Left colon (tissue), 2 donors: ENCODE measurements at places on chromosomes 3 and 15. TPM values are rescaled to one million over a fixed set of nuclear protein-coding genes. Genes with fewer than 3 reads are reported as not detected.
A peak's percentile ranks its signal among the peaks of the same experiment; 100 is the strongest.

Gene PAQR9
- not detected for total RNA-seq

Gene HTR3E
- total RNA-seq: 0.70 TPM

Gene GOLGA6D
- not detected for total RNA-seq

Gene MED12L
- total RNA-seq: 0.37 TPM

Gene PCOLCE2
- 2.6 TPM for total RNA-seq

Gene ZKSCAN7
- 1.1 TPM for total RNA-seq

Gene CSNK1G1
- 20.4 TPM for total RNA-seq

Gene UNC13C
- total RNA-seq: 0.28 TPM

Gene GOLGA8B
- total RNA-seq: 24.3 TPM

Gene BOC
- total RNA-seq: 4.2 TPM

DNA sequence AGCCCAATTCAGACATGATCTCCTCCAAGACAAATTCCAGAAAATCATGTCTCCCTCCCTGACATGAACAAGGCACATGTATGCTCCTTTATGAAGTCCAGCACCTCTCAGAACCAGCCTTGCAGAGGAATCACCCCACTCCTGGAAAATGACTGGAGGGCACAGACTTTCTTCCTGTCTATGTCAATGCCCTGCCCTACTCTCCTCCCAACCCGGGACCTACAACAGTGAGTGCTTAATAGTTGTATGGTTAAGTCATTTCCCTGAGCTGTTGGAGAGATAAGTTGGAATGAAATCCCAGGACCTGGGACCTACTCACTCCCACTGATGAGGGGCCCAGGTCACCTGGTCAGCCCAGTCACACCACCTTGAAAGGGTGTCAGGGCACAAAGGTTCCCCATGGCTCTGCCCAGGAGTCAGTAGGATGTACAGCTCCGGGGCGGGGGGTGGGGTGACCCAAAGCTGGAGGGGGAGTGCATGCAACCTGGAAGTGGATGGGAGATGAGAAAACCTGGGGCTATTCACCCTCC lies 80.1 kb upstream of the HERC1 start:
- DNase-seq: no peak

GRCh38 chr3:65005486-65005885 lies 317.7 kb upstream of the ADAMTS9 start:
- no peak for DNase-seq

- DNase-seq: no peak
These were observed 11.5 kb downstream of the CSK start for GRCh38 chr15:74793135-74794028.

GRCh38 chr15:33737687-33738601 lies 230.4 kb upstream of the CHRM5 start:
- peak; percentile 18 for DNase-seq

- DNase-seq: peak; percentile 75
These were observed 12.1 kb downstream of the HEG1 start for GRCh38 chr3:125043599-125044151.

- DNase-seq: no peak
These were observed 30.0 kb upstream of the SLC2A2 start for GRCh38 chr3:171056528-171056927.

DNA sequence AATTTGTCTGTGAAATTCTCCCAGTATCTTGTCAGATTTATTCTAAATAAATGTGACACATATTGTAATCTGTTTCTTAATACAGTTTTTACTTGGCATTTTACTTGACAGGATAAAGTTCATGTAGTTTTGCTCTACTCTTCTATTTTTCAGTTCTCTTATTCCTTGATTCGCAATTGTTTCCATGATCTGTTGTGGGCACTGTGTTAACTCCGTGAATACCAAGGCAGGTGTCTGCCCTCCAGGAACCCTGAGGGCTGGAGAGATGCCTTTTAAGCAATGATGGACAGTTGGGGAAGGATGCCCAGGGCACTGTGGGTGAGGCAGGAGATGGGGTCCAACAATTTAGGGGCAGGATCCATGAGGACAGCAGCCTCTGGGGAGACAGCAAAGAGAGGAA lies 3.1 kb downstream of the CLDN11 start:
- DNase-seq: no peak

DNA sequence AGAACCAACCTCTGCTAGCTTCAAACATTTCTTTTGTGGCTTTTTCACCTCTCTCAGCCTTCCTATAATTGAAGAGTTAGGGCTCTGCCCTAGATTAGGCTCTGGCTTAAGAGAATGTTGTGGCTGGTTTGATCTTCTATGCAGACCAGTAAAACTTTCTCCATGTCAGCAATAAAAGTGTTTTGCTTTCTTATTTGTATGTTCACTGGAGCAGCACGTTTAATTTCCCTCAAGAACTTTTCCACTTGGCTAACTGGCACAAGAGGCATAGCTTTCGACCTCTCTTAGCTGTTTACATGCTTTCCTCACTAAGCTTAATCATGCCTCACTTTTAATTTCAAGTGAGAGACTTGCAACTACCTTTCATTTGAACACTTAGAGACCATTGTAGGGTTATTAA lies 964.7 kb downstream of the ROBO2 start:
- DNase-seq: no peak

DNA sequence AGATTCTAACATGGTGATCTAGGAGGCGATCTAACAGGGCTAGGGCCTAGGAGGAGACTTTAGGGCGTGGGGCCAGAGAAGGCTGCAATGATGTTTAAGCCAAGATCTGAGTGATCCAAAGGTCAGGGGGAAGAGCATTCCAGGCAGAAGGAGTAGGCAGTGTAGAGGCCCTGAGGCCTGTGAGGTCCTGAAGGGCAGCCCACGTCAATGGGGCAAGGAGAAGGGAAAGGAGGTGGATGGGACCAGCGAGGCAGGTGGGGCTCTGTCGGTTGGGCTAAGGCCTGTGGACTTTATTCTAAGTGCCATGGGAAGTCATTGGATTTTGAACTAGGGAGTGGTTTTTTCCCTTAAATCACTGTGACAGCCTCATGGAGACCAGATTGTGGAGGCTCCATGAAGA lies 10.2 kb upstream of the DNAH1 start:
- DNase-seq: no peak

- no peak for DNase-seq
These were observed 4.7 kb downstream of the NFKBIZ start for GRCh38 chr3:101853982-101854381.

DNA sequence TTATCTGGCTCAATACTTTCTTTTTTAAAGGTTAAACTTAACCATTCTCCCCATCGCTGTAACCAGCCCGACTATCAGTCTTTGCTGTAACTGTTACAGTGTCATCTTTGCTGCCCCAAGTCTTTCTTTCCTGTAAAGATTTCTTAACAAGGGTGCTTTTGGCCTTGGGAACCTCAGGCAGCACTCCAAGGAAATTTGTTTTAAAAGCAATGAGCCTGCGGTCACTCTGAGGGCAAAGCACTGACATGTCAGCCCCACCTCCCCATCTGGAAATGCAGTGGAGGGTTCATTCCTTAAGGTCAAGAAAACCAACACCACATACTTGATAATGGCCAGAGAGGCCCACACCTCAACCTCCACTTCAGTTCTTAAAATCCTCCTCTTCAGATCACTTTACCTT lies 3.2 kb downstream of the TRANK1 start:
- no peak for DNase-seq

GRCh38 chr15:88776646-88777045 lies 26.6 kb upstream of the ACAN start:
- no peak for DNase-seq

DNA sequence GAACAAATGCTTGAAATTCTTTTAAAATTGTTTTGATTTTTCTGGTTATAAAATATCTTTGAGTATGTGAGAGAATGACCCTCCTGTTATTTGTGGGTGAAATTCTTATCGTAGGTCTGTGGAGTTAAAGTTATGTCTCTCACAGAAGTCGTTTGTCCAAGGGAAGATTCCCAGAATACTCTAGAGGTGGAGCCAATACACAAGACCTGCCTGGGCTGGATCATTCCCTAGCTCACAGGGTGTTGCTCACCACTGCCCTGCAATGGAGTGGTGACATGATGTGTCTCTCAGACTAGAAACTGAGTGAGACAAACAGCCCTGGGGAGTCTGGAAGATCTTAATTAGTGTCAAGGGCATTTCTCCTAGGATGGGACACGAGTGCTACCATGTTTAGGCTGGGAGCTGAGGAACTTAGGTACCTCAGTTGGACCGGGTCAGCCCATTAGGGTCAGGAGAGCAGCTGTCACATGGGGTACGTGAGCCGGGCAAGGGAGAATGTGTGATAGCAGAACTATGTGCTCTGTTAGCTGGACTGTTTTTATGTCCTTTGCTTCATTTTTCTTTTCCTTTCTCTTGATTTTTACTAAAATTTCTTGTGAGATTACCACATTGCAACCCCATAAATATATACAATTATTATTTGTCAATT lies 53.6 kb upstream of the MYO5C start:
- DNase-seq: no peak

- no peak for DNase-seq
These were observed 60.9 kb downstream of the STRIT1 start for GRCh38 chr3:155232605-155233004.

- DNase-seq: no peak
These were observed 3.9 kb downstream of the LYSMD4 start for GRCh38 chr15:99729327-99729726.

GRCh38 chr3:183540501-183541234 lies 14.8 kb downstream of the KLHL6 start:
- peak; percentile 33 for DNase-seq

DNA sequence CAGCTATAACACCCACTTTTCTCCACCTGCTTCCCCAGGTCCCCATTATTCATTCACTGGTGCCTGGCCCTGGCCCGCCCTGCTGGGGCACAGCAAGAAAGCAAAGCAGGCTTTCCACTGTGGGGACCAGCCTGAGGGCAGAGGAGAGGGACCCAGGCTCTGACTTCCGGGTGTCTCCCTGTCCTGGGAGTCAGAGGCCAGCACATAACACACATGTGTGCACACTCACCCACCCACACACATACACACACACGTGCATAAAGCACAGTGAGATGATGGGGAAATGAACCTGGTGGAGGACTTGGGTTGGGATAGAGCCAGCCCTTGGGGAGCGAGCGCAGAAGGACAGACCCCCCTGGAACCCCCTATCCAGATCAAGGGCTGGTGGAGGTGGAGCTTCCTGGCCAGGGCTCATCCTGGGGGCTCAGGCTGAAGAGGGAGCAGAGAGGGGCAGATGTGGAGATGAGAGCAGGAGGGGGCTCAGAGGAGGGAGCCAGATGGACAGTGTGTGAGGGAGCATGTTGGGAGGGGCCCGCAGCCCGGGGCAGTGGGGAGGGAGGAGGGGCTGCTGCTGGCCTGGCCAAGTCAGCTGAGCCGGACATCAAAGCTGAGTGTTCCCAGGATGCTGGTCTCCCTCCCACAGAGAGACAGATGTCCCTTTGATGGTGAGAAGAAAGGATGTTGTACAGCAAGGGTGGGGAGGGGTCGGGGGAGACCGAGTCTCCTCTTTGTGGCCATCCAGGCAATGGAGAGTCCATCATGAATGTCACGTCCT lies 78.2 kb downstream of the LINGO1 start:
- DNase-seq: no peak

DNA sequence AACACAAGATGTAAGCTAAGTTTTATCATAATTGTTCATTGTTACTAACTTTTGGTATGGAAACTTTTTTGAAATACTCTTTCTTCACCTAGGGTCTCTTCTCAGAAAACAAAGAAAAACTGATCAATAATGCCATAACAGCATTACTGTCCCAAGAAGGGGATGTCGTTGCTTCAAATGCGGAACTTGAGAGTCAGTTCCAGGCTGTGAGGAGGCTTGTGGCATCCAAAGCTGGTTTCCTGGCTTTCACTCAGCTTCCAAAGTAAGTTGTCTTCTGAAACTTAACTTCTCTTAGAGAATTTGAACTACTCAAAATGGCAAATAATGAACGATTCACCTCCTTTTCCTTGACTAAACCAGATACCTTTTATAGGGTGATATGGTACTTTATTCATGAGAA lies 39.3 kb downstream of the DNAJC13 start:
- no peak for DNase-seq

- no peak for DNase-seq
These were observed 3.0 kb downstream of the MYEF2 start for GRCh38 chr15:48175126-48175525.

GRCh38 chr3:37955918-37956707 lies 34.5 kb upstream of the VILL start:
- no peak for DNase-seq

DNA sequence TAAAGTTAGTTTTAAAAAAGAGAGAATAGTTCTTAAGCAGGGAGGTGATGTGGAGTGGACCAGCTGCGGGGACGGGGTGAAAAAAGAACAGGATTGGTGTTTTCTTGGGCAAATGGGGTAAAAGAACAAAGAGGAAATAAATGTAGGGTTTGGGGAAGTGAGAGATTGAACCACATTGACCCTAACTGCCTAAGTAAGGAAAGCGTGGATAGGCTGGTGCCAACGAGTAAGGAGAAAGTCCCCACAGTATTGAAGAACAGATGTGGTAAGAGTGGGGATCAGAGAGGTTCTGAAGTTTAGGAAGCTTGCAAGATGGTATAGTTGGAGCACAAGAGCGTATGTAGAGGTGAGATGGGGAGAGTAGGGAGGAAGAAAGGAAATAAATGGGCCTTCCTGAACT lies 17.0 kb downstream of the IREB2 start:
- DNase-seq: no peak

- no peak for DNase-seq
These were observed 243.4 kb downstream of the WNT5A start for GRCh38 chr3:55243678-55244077.

DNA sequence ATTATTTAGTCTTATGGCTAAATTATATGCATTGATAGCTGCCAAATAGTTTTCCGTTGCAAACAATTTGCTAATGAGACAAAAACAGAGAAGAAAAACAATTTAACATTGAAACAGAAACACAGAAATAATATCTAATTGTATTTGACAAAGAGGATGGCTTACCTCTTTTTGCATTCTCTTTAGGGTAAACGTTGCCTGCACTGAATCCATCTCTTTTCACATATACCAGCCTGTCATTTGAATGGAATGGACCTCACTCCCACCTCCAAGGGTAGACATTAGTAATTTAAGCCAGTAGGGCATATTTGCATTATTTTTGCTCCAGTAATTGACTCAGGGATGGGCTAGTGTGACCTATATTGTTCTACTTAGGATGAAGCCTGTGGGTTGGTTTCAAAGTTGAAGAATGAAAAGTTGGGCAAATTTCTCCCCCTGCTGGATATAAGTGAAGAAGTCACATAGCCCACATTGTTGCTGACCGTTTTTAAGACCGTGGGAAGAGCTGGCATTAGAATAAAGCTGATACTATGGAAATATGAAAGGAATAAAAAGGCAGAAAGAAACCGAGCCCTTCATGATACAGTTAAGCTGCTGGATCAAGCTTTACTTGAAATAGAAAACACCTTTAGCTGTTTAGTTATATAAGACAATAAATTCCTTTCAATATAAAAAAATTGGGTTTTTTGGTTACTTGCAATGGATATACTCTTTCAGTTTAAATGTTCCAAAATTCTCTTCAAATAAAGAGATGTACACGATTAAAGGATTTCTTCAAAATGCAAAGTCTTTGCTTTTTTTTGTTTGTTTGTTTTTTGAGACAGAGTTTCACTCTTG lies 26.9 kb downstream of the PIERCE2 start:
- DNase-seq: no peak

DNA sequence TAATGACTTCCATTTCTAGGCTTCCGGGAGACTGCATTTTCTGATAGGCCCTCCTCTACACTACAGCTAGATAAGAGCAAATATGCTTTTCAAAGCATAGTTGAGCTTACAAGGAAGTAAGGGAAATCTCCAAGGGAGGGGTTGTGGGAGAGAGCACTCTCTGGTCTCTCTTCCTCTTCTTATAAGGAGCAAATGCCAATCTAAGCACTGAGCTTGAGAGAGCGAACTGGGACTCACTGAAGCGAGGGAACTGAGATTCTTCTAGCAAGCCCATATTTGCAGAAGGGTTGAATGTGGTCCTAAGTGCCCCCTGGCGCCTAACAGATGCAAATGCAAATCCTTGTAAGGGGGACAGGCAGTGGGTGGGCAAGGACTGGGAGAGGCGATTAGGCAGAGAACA lies 164.8 kb downstream of the ERC2 start:
- no peak for DNase-seq

- no peak for DNase-seq
These were observed 27.9 kb upstream of the PRR23E start for GRCh38 chr3:127165036-127165435.
